ENCODE measurements at places on chromosomes 13 and 19.

DNA sequence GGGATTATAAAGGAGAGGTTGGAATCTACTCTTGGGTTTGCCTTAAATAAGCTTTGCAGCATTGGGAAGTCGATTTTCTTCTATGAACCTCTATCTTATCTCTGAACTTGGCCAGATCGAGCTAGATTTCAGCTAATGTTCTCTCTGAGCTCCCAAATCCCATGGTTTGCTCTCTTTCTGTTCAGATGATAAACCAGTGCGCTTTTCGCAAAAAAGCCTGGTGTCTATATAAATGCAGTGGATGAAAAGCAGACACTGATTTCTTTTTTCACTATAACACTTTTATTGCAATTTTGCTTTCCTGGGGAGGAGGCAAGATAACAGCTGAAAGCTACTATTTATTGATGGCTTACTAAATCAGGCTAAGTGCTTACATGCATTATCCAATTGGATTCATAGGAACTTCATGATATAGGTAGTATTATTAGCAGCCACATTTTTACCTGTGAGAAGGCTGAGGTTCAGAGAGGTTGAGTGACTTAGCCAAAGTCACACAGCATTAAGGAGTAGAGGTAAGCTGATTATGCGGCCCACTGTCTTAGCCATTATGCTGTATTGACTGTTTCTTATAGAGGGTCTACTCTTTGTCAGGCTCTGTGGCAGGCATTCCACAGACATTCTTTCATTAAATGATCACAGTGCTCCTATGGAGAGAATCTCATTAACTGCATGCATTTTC, 58.9 kb downstream of the RFC3 start:
- H3K27me3 ChIP-seq: no peaks in the 10 kb centered on the region
- no peak overlapping the region for H3K4me3 ChIP-seq
- H3K4me1 ChIP-seq: no peaks in the 10 kb centered on the region
- no peak for DNase-seq

- H3K27ac ChIP-seq: no peak overlapping the region
- peaks cover 5% of the 10 kb centered on the region for H3K4me1 ChIP-seq
- no peak overlapping the region for H3K4me3 ChIP-seq
- peaks cover 46% of the 10 kb centered on the region for H3K27me3 ChIP-seq
- no peaks in the 10 kb centered on the region for H3K36me3 ChIP-seq
- no peak for DNase-seq
Measured at GRCh38 chr19:43634872-43635560, 4.6 kb downstream of the CADM4 start.

- no peaks in the 10 kb centered on the region for H3K36me3 ChIP-seq
- DNase-seq: no peak
- H3K27me3 ChIP-seq: no peaks in the 10 kb centered on the region
- H3K27ac ChIP-seq: no peak overlapping the region
Measured at GRCh38 chr19:14767466-14767971, 10.8 kb downstream of the ADGRE2 start.

DNA sequence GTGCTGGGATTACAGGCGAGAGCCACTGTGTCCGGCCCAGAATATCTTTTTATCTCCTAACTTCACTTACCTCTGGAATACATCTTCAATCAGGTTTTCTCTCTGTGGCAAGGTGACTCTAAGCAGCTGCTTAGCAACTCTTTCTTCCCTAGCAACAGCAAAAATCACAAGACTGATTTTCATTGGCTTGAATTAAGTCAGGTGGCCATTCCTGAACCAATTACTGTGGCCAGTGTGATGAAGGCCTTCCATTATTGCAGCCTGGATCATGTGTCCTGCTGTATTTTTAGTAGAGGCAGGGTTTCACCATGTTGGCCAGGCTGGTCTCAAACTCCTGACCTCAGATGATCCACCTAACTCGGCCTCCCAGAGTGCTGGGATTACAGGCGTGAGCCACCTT, 9.0 kb upstream of the LTBP4 start:
- no peak for DNase-seq
- peaks cover 26% of the 10 kb centered on the region for H3K4me1 ChIP-seq
- peaks cover 5% of the 10 kb centered on the region for H3K27me3 ChIP-seq
- H3K36me3 ChIP-seq: peaks cover 18% of the 10 kb centered on the region
- H3K4me3 ChIP-seq: no peak overlapping the region
- no peak overlapping the region for H3K27ac ChIP-seq

DNA sequence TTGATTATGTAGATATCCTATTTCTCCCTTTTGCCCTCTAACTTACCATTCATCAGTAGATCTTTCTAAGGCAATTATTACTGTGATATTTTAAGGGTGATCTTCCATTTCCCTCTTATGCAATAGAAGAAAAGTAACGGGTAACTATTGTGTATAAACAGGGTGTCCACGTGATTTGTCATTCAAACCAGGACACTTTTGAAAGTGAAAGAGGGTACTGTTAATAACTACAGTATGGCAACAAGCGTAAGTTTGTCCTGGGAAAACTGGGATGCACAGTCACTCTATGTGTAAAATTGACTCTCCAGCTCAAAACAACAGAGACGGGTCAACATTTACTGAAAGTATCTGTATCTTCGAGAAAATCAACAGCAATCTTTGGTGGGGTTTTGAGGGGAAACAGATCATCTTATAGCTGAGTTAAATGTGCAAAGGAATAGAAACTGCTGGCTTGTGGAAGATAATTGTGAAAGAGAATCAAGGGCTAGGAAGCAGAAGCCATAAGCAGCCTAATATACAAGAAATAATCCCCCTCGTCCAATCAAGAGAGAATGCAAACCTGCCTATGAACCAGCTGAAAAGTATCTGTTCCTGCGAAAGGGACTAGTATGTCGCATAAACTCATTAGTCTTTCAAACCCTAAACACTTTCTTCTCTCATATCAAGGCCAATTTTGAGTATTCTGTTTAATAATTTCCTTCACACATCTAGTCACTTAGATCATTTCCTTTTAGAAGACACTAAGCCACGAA, 126.7 kb downstream of the FOXO1 start:
- DNase-seq: no peak
- no peak overlapping the region for H3K4me3 ChIP-seq
- no peaks in the 10 kb centered on the region for H3K27me3 ChIP-seq
- no peaks in the 10 kb centered on the region for H3K36me3 ChIP-seq

GRCh38 chr13:39916330-39916729, 260.9 kb downstream of the COG6 start:
- H3K4me3 ChIP-seq: no peak overlapping the region
- H3K4me1 ChIP-seq: no peaks in the 10 kb centered on the region
- no peaks in the 10 kb centered on the region for H3K27me3 ChIP-seq
- DNase-seq: no peak

DNA sequence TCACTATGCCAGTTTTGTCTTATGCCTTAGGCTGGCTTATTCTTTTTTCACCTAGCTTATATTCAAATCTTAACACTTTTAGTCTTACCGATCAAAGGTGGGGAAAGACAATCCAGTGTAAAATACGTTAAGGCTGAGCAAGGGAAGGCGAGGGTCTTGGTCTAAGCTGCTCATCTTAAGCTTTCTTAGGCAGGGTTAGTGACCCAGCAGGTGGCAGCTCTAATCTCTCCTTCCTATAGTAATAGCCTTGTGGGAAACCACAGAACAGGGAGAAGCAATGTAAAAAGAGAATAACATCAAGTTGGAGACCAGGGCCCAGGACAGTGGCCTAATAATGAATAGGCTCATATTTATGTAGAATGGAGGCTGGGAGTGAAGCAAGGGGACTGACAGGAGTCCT, 45.9 kb downstream of the COG3 start:
- peaks cover 7% of the 10 kb centered on the region for H3K4me1 ChIP-seq
- DNase-seq: no peak
- no peaks in the 10 kb centered on the region for H3K27me3 ChIP-seq
- no peak overlapping the region for H3K4me3 ChIP-seq

Data from SJSA1 (cell line).